ENCODE measurements at places on chromosomes 7 and 10. TPM values are rescaled to one million over a fixed set of nuclear protein-coding genes. Genes with fewer than 3 reads are reported as not detected.
A peak's percentile ranks its signal among the peaks of the same experiment; 100 is the strongest.

The OGDHL gene
- not detected for total RNA-seq

DNA sequence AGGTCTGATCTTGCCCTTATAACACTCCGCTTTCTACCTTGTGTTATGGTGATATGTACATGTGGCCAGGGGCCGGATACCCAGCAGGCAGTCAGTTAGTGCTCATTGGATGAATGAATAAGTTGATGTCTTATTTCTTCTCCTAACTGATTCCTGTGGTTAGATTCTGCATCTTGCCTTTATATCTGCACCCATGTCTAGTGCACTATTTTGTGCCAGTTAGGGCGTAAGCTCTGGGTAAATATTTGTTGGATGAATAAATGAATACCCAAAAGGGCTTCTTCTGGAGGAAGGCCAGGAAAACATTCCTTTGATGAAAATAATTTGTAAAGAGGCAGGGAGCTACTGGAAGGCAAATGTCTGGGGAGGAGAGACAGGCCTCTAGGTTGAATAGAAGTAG lies 148.2 kb downstream of the CHN2 start:
- no peak for DNase-seq

DNA sequence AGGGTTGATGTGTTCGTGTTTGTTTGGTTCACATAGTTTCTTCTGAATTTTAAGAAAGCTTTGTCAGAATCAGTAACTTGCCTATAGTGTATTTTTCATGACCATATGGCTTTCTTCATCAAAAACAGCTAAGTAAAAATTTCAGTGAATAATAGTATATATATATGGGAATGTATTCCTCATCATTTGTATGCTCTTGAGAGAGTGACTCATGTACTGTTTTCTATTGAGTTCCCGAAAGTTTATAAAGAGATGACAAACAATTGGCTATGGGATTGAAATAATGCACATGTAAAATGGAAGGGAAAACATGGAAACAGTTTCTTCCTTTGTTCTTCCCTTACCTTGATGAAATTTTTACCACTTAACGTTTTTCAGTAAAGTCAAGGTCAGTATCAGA lies 56.4 kb downstream of the KAT6B start:
- DNase-seq, result no peak

DNA sequence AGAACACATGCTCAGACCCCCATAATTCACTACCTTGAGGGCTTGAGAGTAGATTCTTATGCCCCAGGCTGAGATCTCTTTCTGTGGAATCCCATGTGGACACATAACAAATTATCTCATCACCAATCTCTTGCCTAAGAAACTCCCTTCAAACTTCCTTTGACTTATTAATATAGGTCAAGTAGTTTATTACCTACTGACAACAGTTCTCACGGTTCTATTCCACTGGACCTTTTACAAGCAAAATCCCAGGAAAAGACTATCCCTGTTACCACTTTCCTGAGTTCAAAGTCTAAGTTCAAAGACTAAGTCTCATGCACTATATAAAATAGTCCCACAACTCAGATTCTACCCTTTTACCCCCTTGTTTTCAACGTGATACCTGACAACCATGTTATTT lies 754.7 kb downstream of the SUGCT start:
- no peak for DNase-seq

DNA sequence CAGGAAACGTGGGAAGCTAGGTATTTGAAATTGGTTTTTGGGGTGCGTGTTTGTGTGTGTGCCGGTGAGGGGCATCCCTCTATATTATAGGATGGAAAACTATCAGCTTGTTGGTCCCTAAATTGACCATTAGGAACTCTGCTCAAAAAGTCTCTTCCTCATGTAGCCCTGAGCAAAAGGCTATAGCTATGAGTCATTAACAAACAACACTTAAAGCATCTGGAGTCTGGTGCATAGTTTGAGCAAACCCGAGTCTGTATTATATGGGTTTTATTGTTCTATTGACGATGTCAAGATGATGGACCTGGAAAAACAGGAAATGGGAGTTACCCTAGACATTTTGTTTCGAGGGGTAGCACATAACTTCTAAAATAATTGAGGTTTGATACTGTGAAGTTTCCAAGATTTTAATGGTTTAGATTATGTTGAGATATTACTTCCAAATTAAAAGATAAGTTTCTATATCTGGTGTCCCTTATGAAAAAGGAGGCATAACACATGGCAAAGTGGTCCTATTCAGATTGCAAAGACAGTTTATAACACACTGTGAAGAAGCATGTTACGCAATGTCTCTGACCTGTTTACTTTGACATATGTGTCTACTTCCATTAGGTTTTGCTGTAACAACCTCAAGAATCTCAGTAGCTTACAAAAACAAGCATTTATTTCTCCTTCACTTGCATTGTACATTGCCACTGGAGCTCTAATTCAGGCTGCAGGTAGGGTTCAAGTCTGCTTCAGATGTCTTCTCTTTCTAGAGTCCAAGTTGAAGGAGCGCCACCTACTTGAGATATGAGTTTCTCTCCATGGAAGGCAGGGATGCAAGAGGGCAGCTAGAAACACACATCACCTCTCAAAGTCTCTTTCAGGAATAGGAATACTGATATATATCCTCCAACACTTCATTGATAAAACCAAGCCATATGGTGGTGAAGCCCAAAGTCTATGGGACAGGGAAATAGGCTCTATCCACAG lies 357.7 kb downstream of the PHF14 start:
- DNase-seq, result no peak

The PLOD3 gene
- total RNA-seq, result 51.8 TPM

DNA sequence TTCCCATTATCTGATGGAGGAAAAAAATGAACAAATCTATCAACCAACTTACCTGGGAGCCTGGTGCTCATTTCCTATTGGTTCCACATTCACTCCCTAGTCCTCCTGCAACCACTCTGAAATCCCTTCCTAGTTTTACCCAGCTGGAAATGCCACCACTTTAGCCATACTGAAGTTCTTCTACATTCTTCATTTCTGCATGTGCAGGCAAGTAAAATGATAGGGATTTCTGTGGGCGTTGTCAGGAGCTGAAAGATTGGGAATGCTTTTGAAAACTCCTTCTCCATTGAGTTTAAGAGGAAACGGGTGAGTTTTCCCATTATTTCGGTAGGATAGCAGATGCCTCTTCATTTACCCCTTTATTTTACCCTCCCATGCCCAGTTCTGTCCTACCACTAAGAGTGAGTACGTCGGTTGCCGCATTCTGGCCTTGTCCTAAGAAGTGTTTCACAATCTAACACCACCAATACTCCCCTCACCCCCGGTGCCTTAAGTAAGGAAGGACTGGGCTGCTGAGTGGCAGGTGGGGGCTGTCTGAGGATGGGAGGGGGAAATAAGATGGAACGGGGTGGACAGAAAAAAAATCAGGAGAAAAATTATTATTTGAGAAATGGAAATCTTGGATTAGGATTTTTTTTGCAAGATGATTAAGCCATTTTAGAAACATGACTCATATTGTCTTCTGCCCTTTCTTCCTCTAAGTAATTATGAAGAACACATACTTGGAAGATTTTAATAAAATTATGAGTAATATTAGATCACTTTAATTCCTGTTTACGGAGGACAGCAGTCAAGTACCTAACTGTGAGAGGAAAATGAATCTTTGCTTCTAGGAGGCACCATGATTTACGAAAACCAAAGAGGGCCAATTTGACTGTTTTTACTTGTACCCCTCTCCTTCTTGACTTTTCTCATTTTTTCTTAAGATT lies 13.2 kb upstream of the TAS2R60 start:
- no peak for DNase-seq

The CXCL12 gene
- 322 TPM for total RNA-seq

GRCh38 chr7:24879291-24879690 lies 100.7 kb downstream of the OSBPL3 start:
- no peak for DNase-seq

DNA sequence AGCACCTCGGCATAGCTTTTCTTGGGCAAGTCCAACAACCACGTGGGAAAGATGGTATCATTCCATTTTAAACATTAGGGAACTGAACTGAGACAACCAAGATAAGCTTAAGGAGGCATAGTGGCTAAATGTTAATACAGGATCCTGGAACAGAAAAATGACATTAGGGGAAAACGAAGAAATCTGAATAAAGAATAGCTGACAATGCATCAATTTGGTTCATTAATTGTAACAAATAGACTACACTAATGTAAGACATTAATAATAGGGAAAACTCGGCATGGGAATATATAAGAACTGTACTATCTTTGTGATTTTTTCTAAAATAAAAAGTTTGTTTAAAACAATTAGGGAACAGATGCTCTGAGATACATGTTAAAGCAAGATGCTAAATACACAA lies 165.4 kb downstream of the JAZF1 start:
- DNase-seq, result no peak

GRCh38 chr10:50542871-50543270 lies 80.9 kb downstream of the SGMS1 start:
- DNase-seq, result no peak

GRCh38 chr7:46291050-46291438 lies 370.0 kb upstream of the IGFBP3 start:
- DNase-seq, result no peak

DNA sequence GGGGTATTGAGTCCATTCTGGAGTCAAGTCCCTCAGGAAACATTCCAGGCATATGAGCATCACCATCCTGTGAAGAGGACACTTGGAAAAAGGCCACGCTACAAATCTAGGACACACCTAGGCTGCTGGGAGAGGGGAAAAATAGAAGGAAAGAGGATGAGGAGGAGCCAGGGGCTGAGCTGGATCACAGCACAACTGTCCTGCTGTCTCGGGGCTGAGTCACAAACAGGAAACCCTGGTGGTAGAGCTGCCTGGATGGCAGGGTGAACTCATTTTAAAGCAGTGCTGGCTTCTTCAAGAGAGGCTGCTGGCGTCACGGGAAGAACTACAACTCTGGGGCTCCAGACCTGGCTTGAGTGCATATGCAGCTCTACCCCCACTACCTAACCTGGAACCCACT lies 151.5 kb downstream of the RNF216 start:
- no peak for DNase-seq

DNA sequence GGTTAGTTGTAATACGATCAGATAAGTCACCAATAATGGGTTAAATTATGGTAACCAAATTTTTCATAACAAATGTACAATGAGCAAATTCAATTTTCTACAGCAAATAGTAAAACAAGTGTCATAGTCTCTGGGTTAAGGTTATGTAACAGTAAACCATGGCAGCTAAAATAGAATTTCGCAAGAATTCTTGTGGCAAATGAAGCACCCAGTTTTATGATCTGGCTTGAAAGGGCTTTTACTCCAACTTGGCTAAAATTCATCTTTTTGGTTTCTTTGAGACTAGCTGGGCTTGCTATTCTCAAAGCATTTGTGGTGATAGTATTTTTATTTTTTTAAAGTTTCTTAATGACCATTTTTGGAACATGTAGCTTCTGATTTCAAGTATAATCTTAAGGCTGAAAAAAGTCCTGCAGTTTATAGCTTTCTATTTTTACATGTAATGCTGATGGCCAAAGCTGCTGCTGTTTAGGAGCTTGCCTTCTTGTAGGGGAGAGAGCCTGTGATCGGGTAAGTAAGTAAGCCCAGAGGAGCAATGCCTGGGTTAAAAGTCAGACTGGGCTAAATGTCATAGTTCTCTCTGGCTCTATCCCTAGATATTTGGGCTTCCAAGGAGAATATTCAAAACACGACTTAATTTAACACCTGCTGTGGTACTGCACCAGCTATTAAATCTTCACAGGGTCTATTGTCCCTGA lies 55.5 kb upstream of the SYPL1 start:
- no peak for DNase-seq

DNA sequence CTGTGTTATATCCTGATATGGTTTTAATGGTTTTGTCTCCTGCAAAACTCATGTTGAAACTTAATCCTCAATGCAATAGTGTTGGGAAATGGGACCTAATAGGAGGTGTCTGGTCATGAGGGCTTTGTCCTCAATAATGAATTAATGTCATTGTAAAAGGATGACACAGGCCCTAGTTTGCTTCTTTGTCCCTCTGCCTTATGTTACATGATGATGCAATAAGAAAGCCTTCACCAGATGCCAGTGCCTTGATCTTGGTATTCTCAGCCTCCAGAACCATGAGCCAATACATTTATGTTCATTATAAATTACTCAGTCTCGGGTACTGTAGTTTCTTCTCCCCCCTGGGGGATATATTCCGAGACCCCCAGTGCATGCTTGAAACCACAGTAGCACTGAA lies 1247.4 kb upstream of the SORCS1 start:
- no peak for DNase-seq

DNA sequence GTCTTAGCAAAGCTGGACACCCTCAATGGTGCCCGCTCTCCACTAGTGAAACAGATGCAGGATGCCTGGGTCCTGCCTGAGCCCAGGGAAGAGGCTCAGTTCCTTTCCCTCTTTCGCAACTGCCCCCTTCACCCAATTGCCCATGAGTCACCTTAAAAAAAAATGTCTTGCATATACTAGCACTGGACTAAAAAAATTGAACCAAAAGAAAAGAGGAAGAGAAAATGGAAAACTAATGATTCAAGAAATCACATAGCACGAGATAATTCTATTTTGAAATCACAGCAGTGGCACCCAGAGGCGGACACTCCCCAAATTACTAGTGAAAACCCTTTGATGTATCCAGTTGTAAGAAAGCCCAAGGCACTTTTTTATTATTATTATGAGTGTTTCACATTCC lies 972.5 kb downstream of the LRMDA start:
- peak; percentile 59 for DNase-seq

The CPXM2 gene
- 116 TPM for total RNA-seq

The RARRES2 gene
- 73.1 TPM for total RNA-seq
